Activated naive CD4-positive, alpha-beta T cell treated with anti-CD3 and anti-CD28 coated beads, Interleukin-2, amount 50 U/mL, for 72 hours (primary cell): ENCODE measurements at places on chromosomes 3 and 15.

- DNase-seq, result no peak
Observed at GRCh38 chr3:127092776-127093175, 100.2 kb upstream of the PRR23E start.

- DNase-seq, result no peak
Observed at GRCh38 chr3:127675651-127676391, 3.1 kb downstream of the ABTB1 start.

GRCh38 chr15:81346611-81347010, 22.7 kb upstream of the STARD5 start:
- DNase-seq, result no peak

- DNase-seq, result no peak
Observed at GRCh38 chr15:88637841-88638625, 783 bp upstream of the ISG20 start.

DNA sequence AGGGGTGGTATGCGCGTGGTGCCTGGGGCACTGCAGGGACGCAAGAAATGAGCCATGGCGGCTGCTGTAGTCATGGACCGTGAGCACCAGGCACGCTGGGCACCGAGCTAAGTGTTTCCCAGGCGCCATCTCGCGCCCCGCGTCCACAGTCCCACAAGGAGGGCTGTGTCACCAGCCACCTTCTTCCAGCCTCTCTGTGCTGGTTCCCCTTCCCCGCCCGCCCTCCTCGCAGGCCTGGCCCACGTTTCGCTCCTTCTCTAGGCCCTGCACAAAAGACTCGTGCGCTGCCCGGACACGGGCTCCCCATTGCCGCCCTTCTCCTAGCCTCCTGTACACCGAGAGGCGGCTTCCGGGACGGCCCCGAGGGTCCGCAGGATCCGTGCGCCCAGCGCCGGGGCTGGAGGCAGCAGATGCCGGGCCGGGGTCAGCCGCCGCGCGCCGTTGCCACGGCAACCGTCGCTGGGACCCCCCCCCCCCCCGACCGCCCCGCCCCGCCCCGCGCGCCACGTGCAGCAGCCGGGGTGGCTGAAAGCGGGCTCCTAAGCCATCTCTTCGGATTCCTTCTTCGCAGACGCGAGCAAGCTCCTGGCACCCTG, 113.4 kb downstream of the SRGAP3 start:
- DNase-seq, result no peak

- no peak for DNase-seq
Observed at GRCh38 chr3:173748105-173748504, 350.6 kb downstream of the NLGN1 start.

- no peak for DNase-seq
Observed at GRCh38 chr3:40109641-40110490, 199.6 kb upstream of the EIF1B start.

GRCh38 chr3:195421400-195421799, 21.4 kb downstream of the ACAP2 start:
- DNase-seq, result no peak

DNA sequence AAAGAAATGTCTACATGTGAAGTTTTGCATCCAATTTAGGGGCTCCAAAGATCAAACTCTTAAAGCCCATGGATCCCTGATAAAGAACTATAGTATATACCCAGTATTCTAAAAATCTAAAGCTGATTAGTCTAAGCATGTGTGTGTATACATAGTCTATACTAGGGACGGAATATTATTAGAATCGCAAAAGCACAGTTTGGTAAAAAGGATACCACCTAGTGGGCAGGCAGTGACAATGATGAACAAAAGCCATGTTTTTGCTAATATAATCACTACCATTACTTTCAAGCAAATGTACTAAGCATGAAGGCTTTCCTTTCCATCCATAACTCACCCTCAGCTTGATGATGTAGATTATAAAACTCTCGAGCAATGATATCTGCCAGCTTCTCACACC, 16.5 kb downstream of the POLQ start:
- DNase-seq, result no peak

- DNase-seq, result no peak
Observed at GRCh38 chr3:17765819-17766472, 23.5 kb upstream of the TBC1D5 start.
